ENCODE measurements at places on chromosomes 11 and 22.

- peak; percentile 45 for DNase-seq
These were observed 29.6 kb downstream of the TRIM29 start for GRCh38 chr11:120108154-120108784.

DNA sequence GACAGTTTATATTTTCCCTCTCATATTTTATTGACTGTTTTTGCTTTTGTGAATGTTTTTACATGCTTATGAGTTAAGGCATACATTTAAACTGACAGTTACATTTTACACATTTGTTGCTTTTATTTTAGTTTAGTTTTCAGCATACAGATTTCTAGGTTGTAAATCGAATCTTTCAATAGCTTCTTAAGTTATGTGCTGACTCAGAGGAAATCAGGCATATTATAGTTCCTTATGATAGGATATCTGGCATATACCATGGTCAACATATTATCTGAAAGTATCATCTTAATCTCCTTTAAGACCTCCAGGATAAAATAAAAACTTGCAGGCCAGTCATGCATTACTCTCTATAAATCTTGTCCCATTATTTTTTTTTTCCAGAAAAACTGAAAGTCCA lies 916.6 kb downstream of the LRRC4C start:
- no peak for DNase-seq

GRCh38 chr11:42138454-42138853 lies 679.0 kb upstream of the LRRC4C start:
- DNase-seq: no peak

- DNase-seq: no peak
These were observed 21.6 kb downstream of the PHLDB1 start for GRCh38 chr11:118628861-118629549.

DNA sequence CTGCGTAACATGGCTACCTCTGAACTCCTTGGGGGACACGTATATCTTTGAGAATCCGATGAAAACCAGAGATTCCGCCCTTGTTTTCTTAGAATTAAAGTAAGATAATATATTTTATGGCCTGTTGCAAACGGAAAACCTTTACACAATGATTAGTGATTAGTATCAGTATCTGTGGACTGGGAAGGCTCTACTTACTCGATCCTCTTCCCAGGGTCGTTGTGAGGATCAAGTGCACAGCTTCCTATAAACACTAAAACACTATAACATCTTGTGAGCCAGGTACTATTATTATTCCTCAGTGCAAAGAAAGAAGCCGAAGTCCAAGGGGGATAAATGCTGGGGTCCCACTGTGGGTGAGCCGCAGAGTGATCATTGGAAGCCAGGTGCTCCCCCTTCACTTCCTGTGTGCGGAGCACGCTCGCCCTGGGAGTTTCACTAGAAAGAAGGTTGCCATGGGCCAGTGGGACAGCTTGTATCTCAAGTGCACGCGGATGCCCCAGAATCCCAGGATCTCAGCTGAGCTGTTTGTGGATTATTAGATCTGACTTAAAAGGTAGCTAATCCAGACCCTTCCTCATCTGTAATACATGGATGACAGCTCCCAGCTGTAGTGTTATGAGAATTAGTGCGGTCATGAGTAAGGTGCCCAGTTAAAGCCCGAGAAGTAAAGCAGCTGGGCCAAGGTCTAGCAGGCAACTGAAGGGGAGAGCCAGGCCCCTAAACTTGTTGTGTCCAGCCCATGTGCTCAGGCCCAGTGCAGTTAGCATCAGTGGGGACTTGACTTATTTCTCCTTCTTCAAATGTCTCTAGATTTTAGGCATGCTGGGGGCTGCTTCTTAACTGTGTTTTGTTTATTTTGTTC lies 839 bp downstream of the CBY1 start:
- peak; percentile 17 for DNase-seq

DNA sequence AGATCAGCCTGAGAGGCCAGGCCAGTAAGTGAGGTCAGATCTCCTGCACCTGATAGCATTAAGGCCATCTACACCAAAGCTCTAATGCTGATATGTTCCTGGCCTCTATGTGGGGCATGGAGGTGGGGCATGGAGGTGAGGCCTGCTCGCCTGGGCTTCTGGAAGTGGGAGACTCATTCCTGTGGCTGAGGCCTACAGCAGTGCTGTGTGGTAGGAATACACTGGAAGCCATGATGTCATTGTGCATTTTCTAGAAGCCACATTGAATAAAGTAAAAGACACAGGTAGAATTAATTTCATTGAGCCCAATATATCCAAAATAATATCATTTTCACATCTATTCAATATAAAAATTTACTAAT lies 2.7 kb downstream of the PNPLA3 start:
- DNase-seq: no peak

DNA sequence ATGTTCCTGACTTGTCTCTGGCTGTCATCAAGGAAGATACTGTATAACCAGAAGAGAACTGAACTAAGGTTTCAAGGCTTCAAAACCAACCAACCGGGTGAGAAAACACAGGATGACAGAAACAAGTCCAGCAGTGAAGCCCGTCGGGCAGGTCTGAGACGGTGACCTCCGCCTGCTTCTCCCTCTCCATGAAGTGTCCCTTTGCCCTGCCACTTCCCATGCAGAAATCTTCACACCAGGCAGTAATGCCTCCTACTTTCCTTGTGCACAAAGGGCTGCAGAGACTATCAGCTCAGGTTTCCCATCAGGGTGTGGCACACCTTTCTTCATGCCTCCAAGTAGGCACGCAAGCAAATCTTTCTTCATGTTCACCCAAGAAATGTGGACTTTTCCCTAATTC lies 24.2 kb downstream of the PRDM10 start:
- no peak for DNase-seq

DNA sequence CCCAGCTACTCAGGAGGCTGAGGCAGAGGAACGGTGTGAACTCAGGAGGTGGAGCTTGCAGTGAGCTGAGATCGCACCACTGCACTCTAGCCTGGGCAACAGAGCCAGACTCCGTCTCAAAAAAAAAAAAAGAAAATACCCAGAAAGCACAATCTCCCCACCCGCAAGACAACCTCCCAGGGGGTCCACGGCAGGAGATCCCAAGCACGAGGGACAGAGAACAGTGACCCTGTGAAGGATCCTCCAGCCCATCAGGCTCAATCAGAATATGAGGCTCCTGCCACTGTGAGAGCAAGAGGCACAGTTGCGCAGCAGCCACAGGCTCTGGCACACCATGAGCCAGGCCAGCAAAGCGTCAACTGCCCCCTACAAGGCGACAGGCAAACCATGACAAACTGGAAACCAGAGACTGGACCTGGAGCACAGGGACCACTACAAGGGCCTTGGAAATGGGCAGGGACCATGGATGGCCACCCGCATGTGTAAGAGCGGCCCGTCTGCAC lies 164.8 kb upstream of the GRK3 start:
- no peak for DNase-seq

All from hematopoietic multipotent progenitor cell treated with erythropoietin and hydrocortisone succinate and interleukin-3 and kit ligand, for 17 days (in vitro differentiated cells).